ENCODE measurements at places on chromosomes 13 and 19. TPM values are rescaled to one million over a fixed set of nuclear protein-coding genes. Genes with fewer than 3 reads are reported as not detected.

DNA sequence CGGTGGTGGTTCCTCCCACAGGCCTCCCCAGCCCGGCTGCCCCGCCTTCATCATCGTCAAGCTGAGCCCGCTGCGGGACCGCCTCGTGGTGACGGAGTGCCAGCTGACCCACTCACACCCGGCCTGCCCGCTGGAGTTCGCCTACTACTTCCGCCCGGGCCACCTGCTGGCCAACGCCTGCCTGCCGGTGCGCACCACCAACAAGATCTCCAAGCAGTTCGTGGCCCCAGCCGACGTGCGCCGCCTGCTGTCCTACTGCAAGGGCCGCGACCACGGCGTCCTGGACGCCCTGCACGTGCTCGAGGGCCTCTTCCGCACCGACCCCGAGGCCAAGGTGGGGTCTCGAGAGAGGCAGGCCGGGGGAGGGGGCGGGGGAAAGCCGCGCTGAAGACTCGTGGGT lies 12.0 kb downstream of the ZSWIM9 start:
- H3K36me3 ChIP-seq: peaks cover 17% of the 10 kb centered on the region
- H3K4me1 ChIP-seq: peaks cover 4% of the 10 kb centered on the region
- H3K4me3 ChIP-seq: no peak overlapping the region
- DNase-seq: no peak

GRCh38 chr19:49590971-49591730 lies at the start of gene PRR12:
Gene PRR12 (plus strand): TSS chr19:49591182. CDS start chr19:49591655, 473 bp downstream.
- peak within 1 kb of the TSS; percentile 78 for H3K27ac ChIP-seq
- no peaks in the 10 kb centered on the region for H3K36me3 ChIP-seq
- DNase-seq: peak; percentile 66

GRCh38 chr13:34172048-34172447 lies 354.1 kb downstream of the RFC3 start:
- H3K27me3 ChIP-seq: peaks cover under 1% of the 10 kb centered on the region
- no peak for DNase-seq
- H3K27ac ChIP-seq: no peak overlapping the region
- H3K36me3 ChIP-seq: no peaks in the 10 kb centered on the region
- peaks cover 13% of the 10 kb centered on the region for H3K4me1 ChIP-seq

DNA sequence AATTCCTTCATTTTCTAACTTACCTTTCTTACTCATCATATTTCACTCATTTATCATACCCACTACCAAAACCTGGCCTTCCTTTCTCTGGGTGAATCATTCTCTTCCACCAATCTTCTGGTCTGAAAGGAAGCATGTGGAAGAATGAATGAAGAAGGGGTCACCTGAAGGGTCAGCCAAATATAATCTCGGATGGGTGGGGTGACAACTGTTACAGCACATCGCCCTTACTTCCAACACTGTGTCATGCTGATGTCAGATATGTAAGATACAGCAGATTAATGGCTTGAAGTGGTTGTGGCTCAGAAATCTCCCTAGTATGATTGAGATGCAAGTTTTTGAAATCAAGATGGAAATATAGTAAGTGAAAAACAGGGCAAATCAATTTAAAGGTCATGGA lies 401.7 kb upstream of the HTR2A start:
- no peaks in the 10 kb centered on the region for H3K27me3 ChIP-seq
- no peaks in the 10 kb centered on the region for H3K4me1 ChIP-seq
- no peak overlapping the region for H3K27ac ChIP-seq
- no peak overlapping the region for H3K4me3 ChIP-seq

GRCh38 chr19:10643172-10643967 lies 10.8 kb upstream of the ILF3 start:
- no peaks in the 10 kb centered on the region for H3K4me1 ChIP-seq
- no peak overlapping the region for H3K27ac ChIP-seq
- H3K36me3 ChIP-seq: no peaks in the 10 kb centered on the region
- H3K4me3 ChIP-seq: no peak overlapping the region
- H3K27me3 ChIP-seq: peaks cover 4% of the 10 kb centered on the region

- H3K27ac ChIP-seq: no peak overlapping the region
- no peaks in the 10 kb centered on the region for H3K27me3 ChIP-seq
- DNase-seq: no peak
- no peaks in the 10 kb centered on the region for H3K36me3 ChIP-seq
- H3K4me1 ChIP-seq: no peaks in the 10 kb centered on the region
Measured at GRCh38 chr13:85411591-85411990, 387.6 kb downstream of the SLITRK6 start.

DNA sequence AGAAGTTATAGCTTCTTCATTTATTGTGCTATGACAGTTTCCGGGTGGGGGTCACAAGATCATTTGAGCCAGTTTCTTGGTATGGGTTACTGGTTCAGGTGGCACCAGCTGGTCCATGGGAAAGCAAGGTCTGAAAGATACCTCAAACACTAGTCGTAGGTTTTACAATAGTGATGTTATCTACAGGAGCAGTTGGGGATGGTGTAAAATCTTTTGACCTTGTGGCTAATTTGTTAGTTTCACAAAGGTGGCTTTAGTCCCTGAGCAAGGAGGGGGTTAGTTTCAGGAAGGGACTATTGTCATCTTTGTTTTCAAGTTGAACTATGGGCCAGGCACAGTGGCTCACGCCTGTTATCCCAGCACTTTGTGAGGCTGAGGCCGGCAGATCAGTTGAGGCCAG lies 24.6 kb downstream of the CHST8 start:
- H3K4me3 ChIP-seq: no peak overlapping the region
- peaks cover 39% of the 10 kb centered on the region for H3K4me1 ChIP-seq
- DNase-seq: no peak
- peaks cover 4% of the 10 kb centered on the region for H3K36me3 ChIP-seq
- H3K27ac ChIP-seq: no peak overlapping the region

GRCh38 chr19:17981611-17982010 lies 14.7 kb downstream of the KCNN1 start:
- H3K4me1 ChIP-seq: no peaks in the 10 kb centered on the region
- no peak overlapping the region for H3K27ac ChIP-seq
- H3K27me3 ChIP-seq: no peaks in the 10 kb centered on the region

DNA sequence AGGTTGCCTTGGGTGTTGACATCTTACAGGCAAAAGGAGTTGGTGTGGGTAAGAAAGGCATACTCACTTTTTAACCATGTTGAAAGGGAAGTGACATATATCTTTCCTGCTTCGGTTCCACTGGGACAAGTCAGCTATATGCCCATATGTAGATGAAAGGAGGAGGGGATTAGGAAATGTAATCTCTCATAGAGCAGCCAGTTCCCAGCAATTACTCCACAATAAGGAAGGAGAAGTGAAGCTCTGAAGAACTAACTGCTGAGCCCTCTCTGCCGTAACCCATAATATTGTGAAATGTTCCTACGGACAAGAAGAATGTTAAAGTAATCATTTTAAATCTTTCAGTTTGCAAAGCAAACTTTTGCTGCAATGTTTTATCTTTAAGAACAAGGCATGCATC lies 82.2 kb downstream of the EDNRB start:
- H3K27ac ChIP-seq: no peak overlapping the region
- DNase-seq: no peak
- no peaks in the 10 kb centered on the region for H3K4me1 ChIP-seq
- H3K36me3 ChIP-seq: peaks cover 6% of the 10 kb centered on the region

- H3K27me3 ChIP-seq: peaks cover 6% of the 10 kb centered on the region
- DNase-seq: no peak
- H3K4me1 ChIP-seq: peaks cover 46% of the 10 kb centered on the region
- H3K27ac ChIP-seq: peak overlapping the region; percentile 19
Measured at GRCh38 chr13:30725326-30726085, 9.8 kb upstream of the ALOX5AP start.

DNA sequence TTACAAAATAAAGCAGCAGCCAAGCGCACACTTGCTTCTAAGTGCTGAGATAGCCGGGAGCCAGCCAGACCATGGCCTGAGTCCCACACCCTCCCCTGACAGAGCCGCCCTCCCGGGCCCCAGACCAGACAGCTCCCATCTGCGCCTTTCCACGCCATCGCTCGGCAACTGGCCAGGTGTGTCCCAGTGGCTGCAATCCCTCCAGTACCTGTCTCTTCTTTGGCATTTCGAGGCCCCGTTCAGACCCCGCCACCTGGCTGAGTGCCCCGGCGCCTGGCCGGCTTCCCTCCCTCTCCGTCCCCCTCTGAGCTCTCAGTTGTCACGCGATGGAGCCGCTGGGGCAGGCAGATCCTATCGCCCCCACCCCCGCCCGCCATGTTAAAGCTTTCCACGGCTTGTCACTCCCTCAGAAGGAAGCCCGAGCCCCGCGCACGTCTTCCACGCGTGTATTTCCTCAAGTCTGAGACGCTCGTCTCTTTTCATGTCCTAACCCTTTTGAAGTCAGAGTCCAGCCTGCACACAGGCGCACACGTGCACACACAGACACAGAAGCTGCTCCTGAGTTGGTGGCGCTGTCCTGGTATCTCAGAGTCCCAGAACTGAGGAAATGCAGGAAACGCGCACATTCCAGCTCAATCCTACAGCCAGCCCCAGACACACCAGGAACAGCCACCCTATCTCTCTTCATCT lies 7.9 kb downstream of the MLLT1 start:
- H3K4me1 ChIP-seq: peaks cover 64% of the 10 kb centered on the region
- H3K4me3 ChIP-seq: peak overlapping the region; percentile 70
- H3K27me3 ChIP-seq: peaks cover 13% of the 10 kb centered on the region
- DNase-seq: no peak
- peak overlapping the region; percentile 75 for H3K27ac ChIP-seq
- no peaks in the 10 kb centered on the region for H3K36me3 ChIP-seq

- H3K27me3 ChIP-seq: peaks cover 5% of the 10 kb centered on the region
- peak overlapping the region; percentile 98 for H3K4me3 ChIP-seq
- peak overlapping the region; percentile 73 for H3K27ac ChIP-seq
- no peak for DNase-seq
- H3K36me3 ChIP-seq: no peaks in the 10 kb centered on the region
- H3K4me1 ChIP-seq: peaks cover 29% of the 10 kb centered on the region
Measured at GRCh38 chr13:102598061-102598460, 1.3 kb downstream of the TPP2 start.

GRCh38 chr19:35753634-35754369 lies 3.0 kb downstream of the HSPB6 start:
- H3K27ac ChIP-seq: no peak overlapping the region
- peaks cover 15% of the 10 kb centered on the region for H3K4me1 ChIP-seq
- H3K27me3 ChIP-seq: peaks cover 21% of the 10 kb centered on the region
- DNase-seq: no peak

GRCh38 chr19:51698296-51698695 lies 5.2 kb downstream of the SPACA6 start:
- no peak overlapping the region for H3K4me3 ChIP-seq
- H3K36me3 ChIP-seq: peaks cover 42% of the 10 kb centered on the region
- H3K27me3 ChIP-seq: peaks cover 15% of the 10 kb centered on the region
- DNase-seq: no peak

- DNase-seq: no peak
- no peaks in the 10 kb centered on the region for H3K27me3 ChIP-seq
- H3K4me3 ChIP-seq: no peak overlapping the region
- H3K27ac ChIP-seq: no peak overlapping the region
- no peaks in the 10 kb centered on the region for H3K36me3 ChIP-seq
Measured at GRCh38 chr13:25253702-25254101, 33.6 kb downstream of the MTMR6 start.

GRCh38 chr19:41734585-41734984 lies 20.7 kb upstream of the CEACAM6 start:
- H3K36me3 ChIP-seq: no peaks in the 10 kb centered on the region
- no peak for DNase-seq
- H3K4me3 ChIP-seq: no peak overlapping the region
- H3K27me3 ChIP-seq: peaks cover 1% of the 10 kb centered on the region
- no peak overlapping the region for H3K27ac ChIP-seq

- DNase-seq: peak; percentile 82
- no peaks in the 10 kb centered on the region for H3K36me3 ChIP-seq
- peak within 1 kb of the TSS; percentile 89 for H3K4me3 ChIP-seq
- H3K27ac ChIP-seq: peak within 1 kb of the TSS; percentile 56
- peaks cover 24% of the 10 kb centered on the region for H3K4me1 ChIP-seq
Measured at GRCh38 chr19:35143231-35143715, at the start of gene FXYD7. Gene FXYD7 (plus strand): TSS chr19:35143255. CDS start chr19:35143334, 79 bp downstream.

Gene TMEM272
- total RNA-seq: 0.59 TPM

Gene SIAH3
- total RNA-seq: 1.2 TPM

Gene C1QTNF9
- not detected for total RNA-seq

Gene SYT5
- 23.7 TPM for total RNA-seq

Gene INSL3
- total RNA-seq: not detected

Gene SLC15A1
- not detected for total RNA-seq
